ENCODE measurements at places on chromosomes 12 and 14. TPM values are rescaled to one million over a fixed set of nuclear protein-coding genes. Genes with fewer than 3 reads are reported as not detected.

- H3K4me1 ChIP-seq = no peaks in the 10 kb centered on the region
- H3K27ac ChIP-seq = no peak overlapping the region
- H3K36me3 ChIP-seq = no peaks in the 10 kb centered on the region
- no peaks in the 10 kb centered on the region for H3K27me3 ChIP-seq
Observed at GRCh38 chr12:67782573-67782972, 134.0 kb downstream of the DYRK2 start.

- no peak for DNase-seq
- no peak overlapping the region for H3K27ac ChIP-seq
- no peaks in the 10 kb centered on the region for H3K27me3 ChIP-seq
- H3K4me3 ChIP-seq = no peak overlapping the region
Observed at GRCh38 chr14:104518659-104519350, 60.8 kb upstream of the C14orf180 start.

DNA sequence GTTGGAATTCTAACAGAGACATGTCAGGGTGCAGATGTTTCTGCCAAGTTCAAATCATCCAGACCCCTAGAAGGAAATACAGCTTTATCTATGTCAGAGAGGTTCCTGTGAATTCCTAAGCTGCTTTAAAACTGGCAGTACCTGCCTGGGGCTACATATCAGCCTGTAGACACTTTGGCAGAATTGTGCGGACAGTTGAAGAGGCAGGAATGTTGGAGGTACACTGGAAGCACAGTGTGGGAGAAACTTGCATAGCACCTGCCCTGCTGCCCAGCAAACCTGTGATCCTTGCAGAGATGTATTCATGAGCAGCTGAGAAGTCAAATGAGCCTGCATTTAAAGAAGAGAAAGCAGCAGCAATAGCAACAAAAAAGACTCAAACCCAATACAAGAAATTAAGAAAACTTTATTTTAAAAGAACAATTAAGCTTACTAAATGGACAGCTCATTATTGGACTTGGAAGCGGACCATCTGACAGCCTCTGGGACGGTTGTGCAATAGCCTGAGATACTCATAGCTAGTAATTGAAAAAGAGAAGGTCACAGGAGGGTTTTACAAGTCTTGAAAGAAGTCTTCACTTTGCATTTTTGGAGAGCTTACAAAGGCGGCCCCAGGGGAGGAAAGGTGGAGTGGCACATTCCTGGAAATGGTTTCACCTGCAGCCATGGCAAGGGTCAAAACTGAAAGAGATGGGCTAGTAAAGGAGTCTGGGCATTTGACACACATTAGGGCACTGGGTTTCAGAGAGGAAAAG is 280.9 kb upstream of the FLRT2 start:
- no peaks in the 10 kb centered on the region for H3K27me3 ChIP-seq
- DNase-seq = peak; percentile 67
- H3K4me3 ChIP-seq = no peak overlapping the region
- peaks cover 18% of the 10 kb centered on the region for H3K4me1 ChIP-seq
- no peak overlapping the region for H3K27ac ChIP-seq

- no peak for DNase-seq
- H3K27me3 ChIP-seq = no peaks in the 10 kb centered on the region
- H3K4me1 ChIP-seq = peaks cover 7% of the 10 kb centered on the region
- H3K4me3 ChIP-seq = no peak overlapping the region
- no peak overlapping the region for H3K27ac ChIP-seq
- H3K36me3 ChIP-seq = no peaks in the 10 kb centered on the region
Observed at GRCh38 chr12:102765736-102766135, 151.3 kb downstream of the PAH start.

- H3K27ac ChIP-seq = no peak overlapping the region
- H3K4me3 ChIP-seq = no peak overlapping the region
- no peaks in the 10 kb centered on the region for H3K27me3 ChIP-seq
- H3K36me3 ChIP-seq = no peaks in the 10 kb centered on the region
- DNase-seq = no peak
Observed at GRCh38 chr14:105905456-105905855, 379.1 kb downstream of the TMEM121 start.

- H3K27ac ChIP-seq = no peak overlapping the region
- H3K27me3 ChIP-seq = no peaks in the 10 kb centered on the region
- no peak for DNase-seq
Observed at GRCh38 chr14:30271811-30272323, 287.1 kb upstream of the G2E3 start.

Gene KRT78
- total RNA-seq = not detected

Gene TROAP
- 6.2 TPM for total RNA-seq
